ENCODE measurements at places on chromosomes 12 and 14.

- no peak for DNase-seq
These were observed 1.3 kb downstream of the BDKRB2 start for GRCh38 chr14:96205978-96206360.

GRCh38 chr14:69654116-69654515 lies 42.7 kb downstream of the SUSD6 start:
- no peak for DNase-seq

DNA sequence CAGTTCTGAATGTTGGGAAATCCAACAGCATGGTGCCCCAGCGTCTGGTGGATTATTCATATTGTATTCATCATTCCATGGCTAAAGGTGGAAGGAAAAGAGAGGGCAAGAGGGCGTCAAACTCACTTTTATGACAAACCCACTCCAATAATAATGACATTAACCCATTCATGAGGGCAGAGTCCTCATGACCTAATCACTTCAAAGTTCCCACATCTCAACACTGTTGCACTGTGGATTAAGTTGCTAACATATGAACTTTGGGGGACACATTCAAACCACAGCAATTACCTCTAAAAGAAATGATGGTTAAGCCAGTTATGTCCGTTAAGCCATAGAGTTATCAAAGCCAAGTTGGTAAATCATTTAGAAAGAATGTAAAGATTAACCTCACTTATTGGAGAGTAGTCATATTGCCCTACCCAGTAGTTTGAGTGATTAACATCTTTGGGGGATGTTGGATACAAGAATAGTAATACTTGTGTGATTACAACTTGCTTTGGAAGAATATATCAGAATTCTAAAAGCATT lies 212.4 kb upstream of the FLRT2 start:
- DNase-seq = no peak

DNA sequence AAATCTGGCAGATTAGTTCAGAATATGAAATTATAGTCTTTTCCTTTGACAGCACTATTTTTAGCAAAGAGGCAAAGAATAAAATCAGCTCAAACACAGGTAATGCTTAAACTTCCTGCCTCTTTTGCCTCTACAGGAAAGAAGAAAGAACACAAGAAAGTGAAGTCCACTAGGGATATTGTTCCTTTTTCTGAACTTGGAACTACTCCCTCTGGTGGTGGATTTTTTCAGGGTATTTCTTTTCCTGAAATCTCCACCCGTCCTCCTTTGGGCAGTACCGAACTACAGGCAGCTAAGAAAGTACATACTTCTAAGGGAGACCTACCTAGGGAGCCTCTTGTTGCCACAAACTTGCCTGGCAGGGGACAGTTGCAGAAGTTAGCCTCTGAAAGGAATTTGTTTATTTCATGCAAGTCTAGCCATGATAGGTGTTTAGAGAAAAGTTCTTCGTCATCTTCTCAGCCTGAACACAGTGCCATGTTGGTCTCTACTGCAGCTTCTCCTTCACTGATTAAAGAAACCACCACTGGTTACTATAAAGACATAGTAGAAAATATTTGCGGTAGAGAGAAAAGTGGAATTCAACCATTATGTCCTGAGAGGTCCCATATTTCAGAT lies 17.4 kb downstream of the TMPO start:
- peak; percentile 10 for DNase-seq

GRCh38 chr14:98167705-98168104 lies 1104.3 kb downstream of the BCL11B start:
- DNase-seq = no peak

DNA sequence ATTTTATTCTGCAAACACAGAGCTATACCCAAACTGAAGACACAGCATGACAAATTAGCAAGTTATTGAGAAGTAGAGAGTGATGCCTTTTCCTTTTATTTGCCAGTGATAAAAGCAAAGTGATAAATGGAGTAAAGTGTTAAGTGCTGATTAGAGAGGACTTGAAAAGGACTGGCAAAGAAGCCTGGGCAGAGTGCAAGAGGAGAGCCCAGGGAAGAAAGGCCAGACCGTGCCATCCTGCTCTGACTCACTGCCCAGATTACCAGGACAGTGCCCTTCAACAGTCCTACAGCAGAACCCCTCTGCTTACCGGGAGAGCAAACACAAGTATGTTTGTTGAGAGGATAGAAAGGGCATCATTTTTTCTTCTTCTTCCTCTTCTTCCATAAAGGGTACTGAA lies 106.5 kb downstream of the ETV6 start:
- no peak for DNase-seq

GRCh38 chr14:30875788-30876053 lies 1.4 kb downstream of the COCH start:
- no peak for DNase-seq

- DNase-seq = no peak
These were observed 12.1 kb upstream of the CNIH1 start for GRCh38 chr14:54453252-54453651.

DNA sequence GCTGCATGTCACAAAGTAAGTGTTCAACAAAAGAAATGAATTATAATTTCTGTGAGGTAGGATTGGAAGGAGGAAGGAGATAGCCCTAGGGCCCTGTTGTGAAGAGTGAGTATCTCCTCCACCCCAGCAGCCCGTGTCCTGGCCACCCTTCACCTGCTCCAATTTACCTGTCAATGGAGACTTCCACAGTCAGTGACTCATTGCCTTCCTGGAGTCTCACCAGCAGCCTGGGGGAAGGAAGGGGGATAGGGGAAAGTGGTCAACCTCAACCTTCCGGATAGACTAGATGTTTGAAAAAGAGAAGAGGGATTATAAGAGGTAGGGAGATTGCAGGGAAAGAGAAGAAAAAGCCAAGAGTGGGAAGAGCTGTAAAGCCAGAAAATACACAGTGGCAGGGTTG lies 9.2 kb downstream of the STAT2 start:
- DNase-seq = no peak

DNA sequence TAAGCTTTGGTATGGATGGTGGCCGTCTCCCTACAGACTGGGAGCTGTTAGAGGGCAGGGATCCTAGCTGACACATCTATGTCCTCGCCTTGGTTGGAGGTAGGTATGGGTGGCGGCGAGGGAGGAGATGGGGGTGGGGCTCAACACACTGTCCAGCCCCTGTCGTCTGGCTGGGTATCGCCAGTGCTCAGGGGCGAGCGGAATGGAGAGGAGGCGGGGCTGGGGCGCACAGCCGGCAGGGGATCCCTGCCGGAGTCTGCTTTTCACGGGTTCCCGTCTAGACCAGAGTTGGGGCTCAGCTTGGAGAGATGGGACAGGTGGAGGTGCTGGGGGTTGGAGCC lies 16.1 kb downstream of the TAMALIN start:
- no peak for DNase-seq

DNA sequence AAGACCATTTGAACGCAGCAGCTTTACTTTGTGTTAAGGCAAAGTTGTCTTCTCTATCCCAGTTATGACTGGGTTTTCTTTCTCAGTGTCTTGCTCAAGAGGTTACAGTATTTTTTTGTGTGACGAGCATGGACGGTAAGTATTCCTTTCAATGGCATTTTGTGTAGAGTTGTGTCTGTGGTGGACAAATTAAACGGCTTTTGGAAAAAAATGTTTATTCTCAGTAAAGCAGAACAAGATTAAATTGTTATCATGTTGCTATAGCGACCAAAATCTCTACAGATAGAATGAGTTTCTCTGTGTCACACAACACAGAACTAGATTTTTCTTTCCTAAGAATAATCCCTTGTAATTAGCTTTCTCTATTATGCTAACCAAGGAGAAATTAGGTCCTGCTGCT lies 417.1 kb downstream of the AEBP2 start:
- no peak for DNase-seq

GRCh38 chr14:75368333-75368732 lies 59.5 kb upstream of the JDP2 start:
- no peak for DNase-seq

DNA sequence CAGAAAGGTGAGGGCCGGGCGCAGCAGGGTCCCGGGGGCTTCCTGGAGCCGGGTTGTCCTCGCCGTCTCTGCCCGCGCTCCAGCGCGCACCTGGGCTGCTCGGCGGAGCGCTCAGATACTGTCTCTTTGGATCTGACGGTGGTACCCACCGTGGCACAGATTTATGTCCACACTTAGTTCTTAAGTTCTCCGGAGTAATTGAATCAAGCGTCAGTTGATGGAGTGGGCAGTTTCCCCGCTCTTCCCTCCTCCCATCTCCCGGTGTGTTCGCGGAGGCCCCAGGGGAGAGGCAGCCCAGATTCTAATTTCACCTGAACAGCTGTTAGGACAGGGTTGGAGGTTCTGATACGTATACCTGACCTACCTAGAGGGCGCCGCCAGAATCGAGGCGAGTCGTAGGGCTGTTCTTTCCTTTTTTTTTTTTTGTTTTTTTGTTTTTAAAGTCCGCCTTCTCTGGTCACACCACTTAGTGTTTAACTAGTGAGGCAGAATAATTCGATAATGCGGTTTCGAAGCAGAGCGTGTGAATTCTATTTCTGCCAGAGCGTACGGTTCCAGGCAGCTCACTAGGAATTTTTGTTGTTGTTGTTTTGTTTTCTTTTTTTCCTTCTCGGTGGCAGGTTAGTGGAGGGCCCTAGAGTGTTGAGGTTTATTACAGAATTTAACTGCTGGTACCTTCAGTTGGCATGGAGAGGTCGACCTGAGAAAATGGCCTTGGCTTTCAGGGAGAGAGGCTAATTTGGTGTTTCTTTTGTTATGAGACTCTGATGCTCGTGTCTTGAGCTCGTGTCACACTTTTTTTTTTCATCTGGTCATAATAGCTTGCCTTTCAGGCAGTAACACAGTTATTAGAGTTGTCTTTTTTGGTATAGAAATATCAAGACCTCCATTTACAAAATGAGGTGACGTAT lies 22.3 kb upstream of the GNS start:
- DNase-seq = no peak

DNA sequence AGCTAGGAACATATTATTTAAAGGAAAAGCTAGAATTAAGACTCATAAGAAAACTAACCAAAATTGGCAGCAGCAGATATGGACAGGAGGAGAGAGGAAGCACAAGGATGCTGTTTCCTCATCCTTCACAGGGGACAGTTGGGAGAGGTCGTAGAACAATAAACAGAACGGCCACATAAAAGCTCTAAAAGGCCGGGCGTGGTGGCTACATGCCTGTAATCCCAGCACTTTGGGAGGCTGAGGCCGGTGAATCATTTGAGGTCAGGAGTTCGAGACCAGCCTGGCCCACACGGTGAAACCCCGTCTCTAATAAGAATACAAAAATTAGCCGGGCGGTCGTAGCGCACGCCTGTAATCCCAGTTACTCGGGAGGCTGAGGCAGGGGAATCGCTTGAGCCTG lies 10.5 kb downstream of the TCL1B start:
- no peak for DNase-seq

GRCh38 chr14:49999826-50000379 lies 107.0 kb downstream of the ARF6 start:
- no peak for DNase-seq

DNA sequence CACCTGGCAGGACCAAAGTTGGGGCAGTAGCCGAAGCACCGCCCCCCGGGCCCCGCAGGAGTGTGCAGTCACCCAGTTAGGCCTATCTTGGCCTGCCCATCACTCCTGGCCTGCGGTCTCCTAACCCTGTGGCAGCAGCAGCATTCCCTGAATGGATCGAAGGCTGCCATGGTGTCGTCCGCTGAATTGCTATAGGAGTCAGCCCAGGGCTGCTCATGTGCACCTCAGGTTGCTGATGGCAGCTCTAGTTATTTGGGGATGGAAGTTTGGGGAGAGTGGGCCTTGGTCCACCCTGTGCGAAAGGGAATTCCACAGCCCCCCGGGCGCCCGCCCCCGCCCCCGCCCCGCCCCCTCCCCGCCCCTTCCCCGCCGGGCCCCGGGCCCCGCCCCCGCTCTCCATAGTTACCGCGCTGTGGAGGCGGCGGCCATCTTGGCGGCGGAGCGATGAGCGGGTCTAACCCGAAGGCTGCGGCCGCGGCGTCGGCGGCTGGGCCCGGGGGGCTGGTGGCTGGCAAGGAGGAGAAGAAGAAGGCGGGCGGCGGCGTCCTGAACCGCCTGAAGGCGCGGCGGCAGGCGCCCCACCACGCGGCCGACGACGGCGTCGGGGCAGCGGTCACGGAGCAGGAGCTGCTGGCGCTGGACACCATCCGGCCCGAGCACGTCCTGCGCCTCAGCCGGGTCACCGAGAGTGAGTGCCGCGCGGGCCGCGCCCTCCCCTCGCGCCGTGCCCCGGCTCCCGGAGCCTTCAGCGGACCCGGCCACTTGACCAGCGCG lies at the start of gene UNC119B:
UNC119B (plus strand) TSS at position 428 of the 774 bp plus-strand sequence; CDS start at position 445, 17 bp downstream.
- DNase-seq = peak; percentile 87

- no peak for DNase-seq
These were observed 38.6 kb upstream of the ATF1 start for GRCh38 chr12:50725011-50725942.

GRCh38 chr12:25557830-25558436 lies 4.8 kb upstream of the LMNTD1 start:
- peak; percentile 10 for DNase-seq

GRCh38 chr12:4118017-4118510 lies 155.5 kb upstream of the CCND2 start:
- DNase-seq = peak; percentile 52

DNA sequence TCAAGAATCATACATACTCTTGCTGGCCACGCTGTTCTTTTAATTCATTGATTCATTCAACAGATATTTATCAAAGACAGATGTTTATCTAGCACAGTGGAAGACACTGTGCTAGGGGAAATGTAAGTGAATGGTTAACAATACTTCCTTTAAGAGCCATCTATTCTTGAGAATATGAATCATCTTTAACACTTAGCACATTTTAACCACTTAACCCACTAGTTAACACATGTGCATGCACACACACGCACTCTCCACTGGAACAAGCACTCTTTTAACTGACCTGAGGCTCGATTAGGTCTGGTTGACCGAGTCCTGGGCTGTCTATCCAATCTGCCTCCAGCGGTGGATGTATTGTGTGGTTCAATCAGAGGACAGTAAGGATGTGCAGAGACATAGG lies 34.6 kb downstream of the LMNTD1 start:
- no peak for DNase-seq

DNA sequence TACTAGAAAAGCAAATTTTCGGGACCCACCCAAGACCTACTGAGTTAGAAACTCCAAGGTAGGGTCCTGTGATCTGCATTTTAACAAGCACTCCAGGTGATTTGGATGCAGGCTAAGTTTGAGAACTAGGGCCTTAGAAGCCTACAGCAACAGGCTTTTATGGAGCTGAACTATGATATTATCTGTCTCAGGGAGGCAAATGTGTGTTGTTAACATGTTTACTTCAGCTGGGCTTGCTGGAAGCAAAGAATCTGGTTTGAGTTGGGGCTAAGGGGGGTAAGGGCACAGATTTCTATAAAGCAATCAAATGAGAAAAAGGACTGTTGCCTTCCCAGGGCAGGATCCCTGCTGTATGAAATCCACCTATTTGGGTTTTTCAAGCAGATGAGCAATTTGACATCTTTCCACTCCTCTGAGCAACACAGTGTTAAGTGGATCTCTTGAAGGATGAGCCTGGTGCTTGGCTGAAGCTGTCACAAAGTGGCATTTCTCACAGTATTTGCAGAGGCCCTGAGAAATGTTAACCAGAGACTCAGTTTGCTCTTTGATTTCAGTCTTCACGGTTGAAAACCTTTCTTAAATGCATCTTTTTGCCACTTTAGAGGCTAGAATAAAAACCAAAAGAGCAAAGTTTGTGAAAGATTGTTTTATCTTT lies 36.2 kb upstream of the SOCS2 start:
- DNase-seq = no peak

Measured in germinal center (tissue), 1 donor.